ENCODE measurements at places on chromosomes 7 and 10.

DNA sequence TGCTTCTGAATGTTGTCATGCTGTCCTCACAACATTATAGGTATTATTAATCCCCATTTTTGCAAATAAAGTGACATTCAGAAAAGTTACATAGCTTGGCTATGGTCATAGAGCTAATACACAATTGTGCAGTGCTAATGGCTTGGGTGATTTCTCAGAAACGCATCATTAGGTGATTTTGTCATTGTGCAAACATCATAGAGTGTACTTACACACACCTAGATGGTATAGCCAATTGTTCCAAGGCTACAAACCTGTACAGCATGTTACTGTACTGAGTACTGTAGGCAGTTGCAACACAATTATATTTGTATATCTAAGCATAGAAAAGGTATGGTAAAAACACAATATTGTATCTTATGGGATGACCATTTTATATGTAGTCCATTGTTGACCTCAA is 91.0 kb downstream of the BTAF1 start:
- no peak for DNase-seq

DNA sequence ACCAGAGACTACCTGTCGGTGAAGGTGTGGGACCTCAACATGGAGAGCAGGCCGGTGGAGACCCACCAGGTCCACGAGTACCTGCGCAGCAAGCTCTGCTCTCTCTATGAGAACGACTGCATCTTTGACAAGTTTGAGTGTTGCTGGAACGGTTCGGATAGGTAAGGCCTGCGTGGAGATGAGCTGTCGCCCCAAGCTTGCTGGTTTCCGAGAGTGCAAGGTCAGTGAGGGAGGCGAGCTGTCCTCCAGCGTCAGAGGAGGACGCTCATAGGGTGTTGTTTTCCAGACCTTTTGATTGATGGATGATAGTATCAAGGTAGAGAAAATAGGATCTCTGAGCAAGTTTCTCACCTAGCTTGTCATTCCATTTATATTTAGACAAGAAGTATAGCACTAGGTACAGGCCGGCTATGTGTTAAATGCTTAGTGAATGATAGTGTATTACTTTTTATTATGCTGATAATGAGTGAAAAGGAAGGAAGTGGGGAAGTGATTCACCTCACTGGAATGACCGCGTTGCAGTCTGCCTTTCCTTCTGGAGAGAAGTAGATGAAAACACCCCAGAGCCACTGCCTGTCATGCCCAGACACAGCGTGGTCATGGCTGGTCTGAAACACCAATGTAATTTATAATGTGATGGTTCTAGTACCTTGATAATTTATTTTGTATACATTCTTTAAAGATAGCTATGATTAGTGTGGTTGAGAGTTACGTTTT is 33.9 kb downstream of the BNIP3 start:
- peak; percentile 83 for DNase-seq

DNA sequence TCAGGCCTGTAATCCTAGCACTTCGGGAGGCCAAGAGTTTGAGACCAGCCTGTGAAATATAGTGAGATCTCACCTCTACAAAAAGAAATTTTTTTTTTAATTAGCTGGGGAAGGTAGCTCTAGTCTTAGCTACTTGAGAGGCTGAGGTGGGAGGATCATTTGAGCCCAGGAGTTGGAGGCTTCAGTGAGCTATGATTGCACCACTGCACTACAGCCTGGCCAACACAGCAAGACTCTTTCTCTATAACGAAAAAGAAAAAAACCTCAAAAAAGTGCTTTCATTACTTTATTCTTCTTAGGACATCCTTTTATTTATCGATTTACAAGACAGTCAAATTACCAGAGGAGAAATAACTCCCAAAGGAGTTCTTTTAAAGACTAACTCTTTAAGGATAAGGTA is 49.4 kb upstream of the EXOC4 start:
- DNase-seq, result no peak

- DNase-seq, result no peak
Observed at GRCh38 chr7:369476-370258, 79.7 kb downstream of the FOXL3 start.

- peak; percentile 69 for DNase-seq
Observed at GRCh38 chr10:109956454-109957091, 33.3 kb upstream of the XPNPEP1 start.

- no peak for DNase-seq
Observed at GRCh38 chr7:156533420-156533819, 107.2 kb upstream of the RNF32 start.

- no peak for DNase-seq
Observed at GRCh38 chr10:6769704-6770417, 189.8 kb upstream of the PRKCQ start.

DNA sequence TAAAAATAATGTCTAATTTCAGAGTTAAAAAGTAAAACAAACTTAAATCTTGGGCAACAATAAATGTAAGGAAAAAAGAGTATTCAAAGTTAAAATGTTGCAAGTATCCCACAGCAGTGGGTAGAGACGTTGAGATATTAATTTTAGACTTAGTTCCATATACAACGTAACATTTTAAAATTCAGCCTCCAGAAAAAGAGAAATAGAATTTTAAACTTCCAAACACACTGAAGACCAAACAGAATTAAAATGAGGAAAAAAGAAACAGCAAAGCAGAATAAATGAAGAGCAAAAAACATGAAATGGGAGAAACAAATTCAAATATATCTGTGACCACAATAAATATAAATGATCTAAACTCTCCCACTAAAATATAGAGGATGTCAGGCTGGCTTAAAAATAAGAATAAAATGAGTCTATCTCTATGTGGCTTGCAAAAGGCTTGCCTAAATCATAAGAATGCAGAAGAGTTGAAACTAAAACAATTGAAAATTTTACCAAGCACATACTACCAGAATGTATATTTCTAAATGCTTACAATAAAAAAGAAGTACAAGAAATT is 46.0 kb upstream of the EGFR start:
- no peak for DNase-seq

GRCh38 chr10:29131952-29132547 is 156.8 kb upstream of the LYZL1 start:
- DNase-seq, result peak; percentile 61

- no peak for DNase-seq
Observed at GRCh38 chr7:35430547-35431153, 176.8 kb upstream of the TBX20 start.

GRCh38 chr10:62336404-62336803 is 37.8 kb upstream of the ZNF365 start:
- DNase-seq, result no peak

GRCh38 chr10:84256510-84257342 is 11.9 kb downstream of the RGR start:
- DNase-seq, result peak; percentile 25

DNA sequence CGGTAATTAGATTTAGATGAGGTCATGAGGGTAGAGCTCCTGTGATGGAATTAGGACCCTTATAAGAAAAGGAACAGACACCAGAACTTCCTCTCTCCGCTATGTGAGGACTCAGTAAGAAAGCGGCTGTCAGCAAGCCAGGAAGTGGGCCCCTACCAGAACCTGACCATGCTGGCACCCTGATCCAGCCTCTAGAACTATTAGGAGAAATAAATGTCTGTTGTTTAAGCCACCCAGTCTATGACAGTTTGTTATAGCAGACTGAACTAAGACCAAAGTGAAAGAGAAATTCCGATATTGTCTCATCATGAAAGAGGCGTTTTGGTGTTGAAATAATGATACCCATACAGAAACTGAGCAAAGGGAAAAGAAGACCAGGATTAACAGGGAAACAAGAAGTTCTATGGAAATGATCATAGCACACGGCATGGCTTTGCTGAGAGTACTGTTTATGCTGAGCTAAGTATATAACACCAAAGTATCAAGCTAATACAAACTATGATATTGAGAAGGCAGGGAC is 9.2 kb downstream of the CLEC2L start:
- DNase-seq, result no peak

GRCh38 chr7:136687693-136688322 is 180.6 kb upstream of the CHRM2 start:
- DNase-seq, result peak; percentile 33

- no peak for DNase-seq
Observed at GRCh38 chr7:144780071-144780608, 55.7 kb downstream of the TPK1 start.

- DNase-seq, result peak; percentile 11
Observed at GRCh38 chr7:77797734-77798393, 370 bp downstream of the TMEM60 start.

GRCh38 chr10:101774589-101775272 is 1.2 kb downstream of the FGF8 start:
- no peak for DNase-seq

DNA sequence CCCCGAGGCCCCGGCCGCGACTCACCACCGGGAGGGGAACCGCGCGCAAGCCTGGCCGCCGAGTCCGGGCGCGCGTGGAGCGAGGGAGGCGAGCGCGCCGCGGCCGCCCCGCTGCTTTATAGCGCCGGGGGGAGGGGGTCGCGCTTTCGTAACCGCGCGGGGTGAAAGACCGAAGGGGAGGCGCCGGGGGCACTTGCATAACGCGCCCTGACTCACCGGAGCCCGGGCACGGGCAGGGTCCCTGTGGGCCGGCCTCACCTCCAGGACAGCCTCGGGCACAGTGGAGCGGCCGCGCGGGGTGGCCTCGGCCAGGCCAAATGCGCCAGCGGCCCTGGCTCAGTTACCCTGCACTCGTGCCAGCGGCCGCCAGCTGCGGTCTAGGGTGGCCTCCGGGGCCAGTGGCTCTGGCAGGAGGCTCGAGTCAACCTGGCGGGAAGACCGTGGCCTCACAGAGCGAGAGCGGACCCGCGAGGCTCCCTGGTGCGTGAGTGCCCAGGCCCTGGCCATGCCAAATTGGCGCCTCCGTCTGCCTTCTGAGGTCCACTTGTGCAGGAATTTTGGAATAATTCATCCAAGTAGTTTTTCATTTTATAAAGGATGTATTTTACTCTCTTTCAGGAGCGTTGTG is at the start of gene RBP4:
Gene RBP4, minus strand, starts transcription at position 90 of the 628 bp plus-strand sequence. CDS start 207 bp downstream, outside the sequence.
- peak; percentile 13 for DNase-seq

DNA sequence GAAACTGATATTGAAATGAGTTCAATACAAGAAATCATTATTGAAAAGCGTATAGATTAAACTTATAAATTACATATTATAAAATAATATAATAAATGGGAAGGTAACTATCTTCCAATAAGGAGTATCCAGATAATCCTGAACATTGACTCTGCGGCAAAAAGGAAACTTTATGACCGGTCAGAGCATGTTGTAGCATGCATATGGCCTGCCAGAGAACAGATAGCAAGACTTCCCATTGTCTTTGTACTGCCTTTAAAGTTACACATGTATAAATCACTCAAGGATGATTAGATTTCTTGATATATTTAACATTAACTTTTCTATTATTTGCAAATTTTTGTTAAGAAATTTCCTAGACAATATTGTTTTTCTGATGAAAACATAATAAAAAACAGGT is 56.2 kb upstream of the ETV1 start:
- no peak for DNase-seq

DNA sequence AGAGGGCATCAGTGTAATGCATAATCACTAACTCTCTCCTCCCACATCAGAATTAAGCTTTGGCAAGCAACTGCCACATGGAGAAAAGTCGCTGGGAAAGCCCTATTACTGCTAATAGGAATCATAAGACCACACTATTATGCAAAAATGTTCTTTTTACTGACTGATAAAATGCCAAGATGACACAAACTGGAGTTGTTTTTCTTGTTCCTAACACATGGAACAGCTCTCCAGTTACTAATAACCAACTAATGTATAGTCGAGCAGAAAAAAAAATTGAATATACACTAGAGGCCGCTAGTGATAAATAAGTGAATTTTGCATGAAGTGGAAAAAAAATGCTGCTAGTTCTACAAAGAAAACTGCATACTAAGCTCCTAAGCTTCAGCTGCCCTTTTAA is 165.6 kb downstream of the TPK1 start:
- peak; percentile 1 for DNase-seq

DNA sequence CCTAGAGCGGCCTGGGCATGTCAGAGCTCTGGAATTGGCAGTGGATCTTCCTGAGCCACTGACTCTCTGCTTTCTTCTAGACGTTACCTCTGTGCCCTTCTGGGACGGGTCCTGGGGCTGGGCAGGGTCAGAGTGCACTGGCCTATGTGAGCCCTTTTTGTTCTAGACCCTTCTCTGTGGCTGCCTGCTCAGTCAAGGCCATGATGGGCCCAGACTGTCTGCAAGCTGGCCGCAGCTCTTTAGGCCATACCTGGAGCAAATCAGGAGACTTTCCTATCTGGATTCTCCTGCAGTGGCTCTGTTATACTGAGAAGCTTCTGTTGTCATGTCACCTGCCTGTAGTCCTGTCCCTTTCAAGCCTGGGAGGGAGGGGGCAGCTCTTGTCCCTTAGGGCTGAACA is 70.1 kb downstream of the ADCY1 start:
- DNase-seq, result no peak

GRCh38 chr7:12322903-12323300 is 80.8 kb downstream of the VWDE start:
- DNase-seq, result no peak

DNA sequence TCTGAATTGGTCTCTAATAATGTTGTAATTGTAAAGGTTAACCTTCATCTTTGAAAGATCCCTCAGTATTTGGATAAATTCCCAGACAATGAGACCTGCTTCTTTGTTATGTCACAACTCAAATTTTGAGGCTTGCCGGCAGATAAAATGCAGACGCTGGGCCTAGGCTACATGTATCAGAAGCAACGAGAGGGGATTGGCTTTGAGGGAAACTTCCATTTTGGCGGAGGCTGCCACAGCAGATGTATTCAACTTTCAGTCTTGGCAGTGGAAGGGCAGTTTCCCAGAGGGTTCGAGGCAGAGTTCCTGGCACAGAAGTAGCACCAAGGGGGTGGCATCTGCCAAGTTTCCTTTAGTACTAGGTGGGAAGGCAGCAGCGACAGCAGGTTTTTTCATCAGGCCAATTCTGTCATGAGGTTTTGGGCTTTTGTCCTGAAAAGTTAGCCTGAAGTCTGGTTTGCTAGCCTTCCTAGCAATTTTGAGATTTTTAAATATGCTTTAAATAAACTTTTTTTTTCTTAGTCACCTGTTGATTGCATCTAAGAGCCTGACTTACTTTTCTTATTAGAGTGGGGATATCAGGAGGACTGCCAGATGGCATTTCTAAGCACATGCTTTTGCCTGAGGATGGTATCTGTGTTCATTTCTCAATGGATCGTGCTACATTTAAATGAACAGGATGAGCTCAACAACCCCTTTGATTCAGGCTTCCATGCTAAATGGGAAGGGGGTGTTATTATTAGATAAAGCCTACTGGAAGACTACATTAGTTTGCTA is 89.5 kb upstream of the FAM3C start:
- no peak for DNase-seq

DNA sequence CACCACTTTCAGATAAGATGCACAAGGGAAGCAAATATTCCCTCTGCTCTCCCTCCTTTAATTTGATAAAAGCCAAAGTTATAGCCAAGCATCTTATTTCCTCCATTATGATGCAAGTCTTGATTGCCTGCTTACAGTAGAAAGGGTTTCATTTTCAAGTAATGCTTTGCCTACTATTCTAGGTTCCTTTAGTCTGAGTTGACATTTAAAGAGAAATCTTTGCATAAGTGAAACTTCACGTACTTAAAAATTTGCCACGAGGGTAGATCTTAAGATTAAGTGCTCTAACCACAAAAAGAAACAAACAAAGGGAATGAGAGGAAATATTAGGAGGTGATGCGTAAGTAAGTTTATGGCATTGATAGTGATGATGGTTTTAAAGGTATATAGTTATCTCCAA is 78.1 kb upstream of the VWDE start:
- DNase-seq, result no peak
